ENCODE measurements at places on chromosomes 2 and 18.

GRCh38 chr2:48483916-48484315, 46.0 kb upstream of the STON1 start:
- DNase-seq: no peak

DNA sequence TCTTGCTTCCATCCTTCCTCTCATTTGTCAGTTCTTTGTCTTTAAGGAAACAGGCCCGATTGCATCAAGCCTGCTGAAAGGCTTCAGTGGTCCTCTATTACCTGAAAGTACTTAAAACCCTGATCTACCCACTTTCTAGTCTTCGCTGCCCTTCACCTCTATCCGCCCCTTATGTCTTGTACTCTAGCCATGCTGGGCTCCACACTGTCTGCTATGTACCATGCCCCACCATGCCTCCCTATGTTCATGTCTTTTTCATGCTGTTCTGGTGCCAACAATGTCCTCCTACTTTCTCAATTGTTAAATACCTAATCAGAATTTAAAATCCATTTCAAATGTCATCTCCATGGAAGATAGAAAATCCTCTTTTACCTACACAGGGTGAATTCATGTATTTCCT, 28.2 kb downstream of the CRYGD start:
- no peak for DNase-seq

- DNase-seq: no peak
Measured at GRCh38 chr2:216633616-216634369, 573 bp downstream of the IGFBP2 start.

GRCh38 chr2:196080526-196080925, 11.9 kb upstream of the DNAH7 start:
- no peak for DNase-seq
